ENCODE measurements at places on chromosomes 16 and 17.

DNA sequence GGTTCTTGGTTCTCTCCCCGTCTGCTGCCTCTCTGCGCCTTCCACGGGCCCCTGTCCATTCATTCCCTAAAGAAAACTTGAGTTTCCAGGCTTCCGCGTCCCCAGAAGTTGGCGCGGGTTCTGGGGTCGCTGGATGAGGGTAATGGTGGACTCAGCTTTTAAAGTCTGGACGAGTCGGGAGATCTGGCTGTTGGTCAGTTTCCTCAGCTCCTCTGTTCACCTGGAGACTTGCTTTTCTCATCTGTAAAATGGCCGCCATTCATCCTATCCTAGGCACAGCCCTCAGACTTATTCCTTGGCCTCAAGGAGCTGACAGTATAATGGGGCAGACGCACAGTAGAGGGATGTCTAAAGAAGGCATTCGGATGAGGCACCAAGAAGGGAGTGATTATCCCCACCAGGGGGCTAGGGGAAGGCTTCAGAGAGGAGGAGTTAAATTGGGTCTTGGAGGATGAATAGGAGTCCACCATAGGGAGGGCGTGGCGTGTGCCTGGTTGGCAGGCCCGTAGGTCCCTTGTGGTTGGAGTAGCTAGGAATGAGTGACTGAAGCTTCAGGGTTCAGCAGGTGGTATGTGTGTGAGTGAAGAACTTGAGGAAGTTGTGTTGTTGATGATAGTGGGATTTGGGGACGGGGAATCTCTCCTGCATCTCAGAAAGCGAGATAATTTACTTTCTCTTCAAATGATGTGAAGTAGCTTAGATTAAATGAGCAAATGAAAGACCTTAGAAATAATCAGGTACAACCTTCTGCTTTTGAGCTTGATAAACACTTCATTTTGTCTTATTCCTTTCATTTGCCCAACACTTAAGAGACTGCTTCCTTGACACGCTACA is 652 bp downstream of the VPS35L start:
- peak; percentile 35 for DNase-seq

DNA sequence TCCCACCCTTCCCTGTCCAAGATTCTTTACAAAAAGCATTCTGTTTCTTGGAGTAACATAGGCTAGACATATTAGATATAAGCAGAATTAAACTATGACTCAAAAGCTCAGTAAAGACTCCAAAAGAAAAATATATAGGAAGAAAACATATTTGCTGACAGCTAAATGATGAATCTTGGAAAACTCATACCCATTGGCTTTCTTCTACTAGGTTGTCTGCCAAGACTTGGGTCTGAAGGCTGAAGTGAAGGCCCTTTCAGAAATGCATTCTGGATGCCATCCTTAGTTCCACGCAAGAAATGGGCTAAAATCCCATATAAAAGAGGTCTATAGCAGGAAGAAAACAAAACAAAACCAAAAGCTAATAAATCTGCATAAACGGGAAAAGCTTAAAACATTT is 15.1 kb downstream of the CEP20 start:
- no peak for DNase-seq

GRCh38 chr17:32772453-32773025 is 104.4 kb downstream of the MYO1D start:
- DNase-seq: no peak

DNA sequence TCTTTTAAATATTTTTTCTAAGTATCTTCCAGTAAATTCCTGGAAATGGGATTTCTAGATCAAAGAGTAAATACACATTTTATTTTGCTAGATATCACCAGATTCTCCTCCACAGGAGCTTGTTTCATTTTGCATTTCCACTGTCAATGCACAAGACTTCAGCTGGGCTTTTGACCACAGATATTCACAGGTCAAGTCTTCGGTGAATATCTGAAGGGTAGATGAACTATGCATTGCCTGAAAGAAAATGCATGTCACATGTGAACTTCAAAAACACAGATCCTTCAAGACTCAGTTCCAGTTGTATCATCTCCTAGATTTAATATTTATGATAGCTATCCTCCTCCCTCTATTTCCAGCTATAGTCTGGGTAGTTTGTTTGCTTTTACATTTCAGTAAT is 963.6 kb upstream of the GOT2 start:
- no peak for DNase-seq

- no peak for DNase-seq
Measured at GRCh38 chr17:58516644-58517377, 2.4 kb upstream of the MTMR4 start.

DNA sequence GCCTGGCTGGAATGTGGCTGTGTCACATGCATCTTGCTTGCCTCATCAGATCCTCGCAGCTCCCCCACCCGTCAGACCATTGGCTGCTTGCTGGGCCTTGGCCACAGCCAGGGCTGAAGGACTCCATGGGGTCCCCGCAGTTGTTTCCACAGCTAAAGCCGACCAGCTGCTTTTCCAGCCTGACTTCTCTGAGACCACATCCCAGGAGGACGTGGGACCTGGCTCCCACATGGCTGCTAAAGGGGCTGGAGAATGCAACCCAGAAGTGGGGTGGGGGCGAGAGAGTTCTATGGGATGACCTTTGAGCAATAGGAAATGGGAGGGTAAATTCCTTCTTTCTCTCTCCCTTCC is 193.8 kb downstream of the RAB11FIP4 start:
- no peak for DNase-seq

GRCh38 chr17:75110234-75110937 is 617 bp downstream of the ARMC7 start:
- DNase-seq: no peak

GRCh38 chr16:57051696-57052228 is 40.6 kb upstream of the CPNE2 start:
- DNase-seq: no peak

GRCh38 chr16:26981266-26981938 is 85.3 kb upstream of the C16orf82 start:
- no peak for DNase-seq

DNA sequence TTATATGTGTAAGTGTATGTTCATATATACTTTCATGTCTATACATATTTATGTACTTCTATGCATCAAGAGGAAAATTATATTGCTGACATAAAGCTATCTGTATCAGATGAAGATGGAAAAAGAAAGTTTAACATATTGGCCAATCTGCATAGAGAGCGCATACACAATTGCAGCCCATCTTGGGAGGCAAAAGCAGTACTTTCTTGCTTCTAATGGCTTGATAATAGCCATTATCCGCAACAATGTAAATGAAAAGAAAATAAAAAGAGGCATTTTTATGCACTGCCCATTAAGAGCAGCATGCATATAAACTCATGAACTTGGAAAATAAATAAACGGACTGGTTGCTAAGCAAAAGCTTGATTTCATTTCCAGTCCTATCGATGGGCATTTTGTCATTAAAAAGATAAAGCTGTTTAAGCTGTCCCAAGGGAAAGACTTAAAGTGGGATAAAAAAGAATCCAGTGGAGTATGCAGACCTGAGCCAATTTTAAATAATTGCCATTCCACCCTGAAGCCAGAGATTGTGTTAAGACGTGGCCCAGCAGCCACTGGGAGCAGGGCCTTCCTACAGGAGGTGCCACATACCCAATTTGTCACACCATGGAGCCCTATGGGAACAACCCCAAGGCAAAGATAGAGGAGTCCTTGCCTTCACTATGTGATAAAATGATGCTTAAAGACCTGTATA is 183.6 kb upstream of the CDH11 start:
- DNase-seq: no peak

- DNase-seq: no peak
Measured at GRCh38 chr17:78922816-78923498, 2.2 kb downstream of the TIMP2 start.

DNA sequence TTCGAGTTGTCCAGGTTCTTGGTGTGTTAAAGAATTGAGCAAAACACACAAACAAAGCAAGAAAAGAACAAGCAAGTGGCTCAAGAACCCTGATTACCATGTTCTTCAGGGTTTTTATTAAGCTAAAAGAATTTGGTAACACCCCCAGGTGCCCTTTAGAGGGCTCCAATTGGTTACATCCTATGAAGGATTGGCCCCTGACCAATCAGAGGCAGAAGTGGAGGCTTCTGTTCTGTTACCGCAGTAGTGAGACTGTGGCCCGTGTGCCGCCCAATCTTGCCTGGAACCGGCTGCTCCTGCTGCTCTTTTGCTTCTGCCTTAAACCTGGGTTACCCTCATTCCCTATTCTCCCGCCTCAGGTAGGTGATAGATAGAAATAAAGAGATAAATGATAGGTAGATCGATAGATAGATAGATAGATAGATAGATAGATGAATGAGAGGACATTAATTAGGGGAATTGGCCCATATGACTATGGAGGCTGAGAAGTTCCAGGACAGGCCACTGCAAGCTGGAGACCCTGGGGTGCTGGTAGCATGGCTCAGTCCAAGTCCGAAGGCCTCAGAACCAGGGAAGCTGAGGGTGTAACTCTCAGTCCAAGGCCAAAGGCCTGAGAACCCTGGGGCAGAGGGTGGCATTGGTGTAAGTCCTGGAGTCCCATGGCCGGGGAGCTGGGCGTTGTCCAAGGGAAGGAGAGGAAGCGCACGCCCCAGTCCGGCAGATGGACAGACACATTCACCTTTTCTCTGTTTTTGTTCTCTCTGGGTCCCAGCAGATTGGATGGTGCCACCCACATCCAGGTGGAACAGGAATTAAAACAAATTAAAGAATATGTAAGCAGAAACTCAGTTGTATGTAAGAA is 3.5 kb upstream of the CA5A start:
- no peak for DNase-seq

DNA sequence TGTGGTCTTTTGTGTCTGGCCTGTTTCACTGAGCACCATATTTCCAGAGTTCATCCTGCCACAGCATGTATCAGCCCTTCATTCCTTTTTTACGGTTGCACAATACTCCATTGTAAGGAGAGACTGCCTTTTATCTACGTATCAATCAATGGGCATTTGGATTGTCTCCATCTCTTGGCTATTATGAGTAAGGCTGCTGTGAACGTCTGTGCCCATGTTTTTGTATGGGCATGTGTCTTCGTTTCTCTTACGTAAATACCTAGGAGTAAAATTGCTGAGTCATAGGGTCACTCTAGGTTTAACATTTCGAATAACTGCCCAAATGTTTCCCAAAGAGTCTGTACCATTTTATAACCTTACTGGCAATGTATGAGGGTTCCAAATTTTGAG is 202.8 kb upstream of the FOXF1 start:
- DNase-seq: no peak

GRCh38 chr16:88681709-88682451 is 4.4 kb downstream of the SNAI3 start:
- DNase-seq: peak; percentile 77

- DNase-seq: peak; percentile 20
Measured at GRCh38 chr16:68369697-68370580, 59.1 kb downstream of the PRMT7 start.

GRCh38 chr16:13680021-13680889 is 239.7 kb upstream of the ERCC4 start:
- no peak for DNase-seq

GRCh38 chr17:65670667-65671371 is 109.4 kb upstream of the AXIN2 start:
- DNase-seq: no peak

- DNase-seq: no peak
Measured at GRCh38 chr17:49932901-49933300, 36.1 kb upstream of the DLX4 start.

DNA sequence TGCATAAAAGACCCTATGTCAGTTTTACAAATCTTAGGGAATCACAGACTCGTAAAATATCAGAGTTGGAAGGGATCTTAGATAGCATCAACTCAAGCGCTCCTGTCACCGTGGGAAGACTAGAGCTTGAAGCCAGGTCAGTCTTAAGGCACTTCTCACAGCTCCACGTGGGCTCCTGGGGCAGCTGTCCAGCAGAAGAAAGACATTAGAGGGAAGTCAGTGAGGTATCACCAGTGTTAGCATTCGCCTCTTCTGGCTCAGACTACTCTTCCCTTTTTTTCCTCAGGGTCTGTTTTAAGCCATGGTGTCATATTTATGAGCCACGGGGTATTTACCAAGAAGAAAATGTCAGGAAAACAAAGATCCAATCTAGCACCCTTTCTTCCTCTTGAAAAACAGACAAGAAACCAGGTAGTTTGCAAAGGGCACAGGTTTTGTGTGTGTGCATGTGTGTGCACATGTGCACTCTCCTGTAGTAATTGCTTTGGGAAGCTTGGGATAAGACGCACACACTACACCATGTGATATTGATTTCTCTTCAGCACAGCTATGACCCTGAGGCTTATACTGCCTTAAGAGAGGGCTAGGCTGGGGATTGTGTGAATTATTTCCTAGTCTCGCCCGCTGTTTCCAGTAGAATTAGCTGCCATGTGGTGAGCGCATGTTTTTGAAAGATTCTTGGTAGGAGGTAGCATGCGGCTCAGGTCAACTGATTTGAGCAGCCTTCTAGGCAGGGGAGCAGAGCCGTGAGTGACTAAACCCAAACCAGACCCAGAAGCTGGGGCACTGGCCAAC is 61.0 kb upstream of the ELAC2 start:
- no peak for DNase-seq

GRCh38 chr17:41516830-41517283 is 1.8 kb downstream of the KRT15 start:
- DNase-seq: no peak

DNA sequence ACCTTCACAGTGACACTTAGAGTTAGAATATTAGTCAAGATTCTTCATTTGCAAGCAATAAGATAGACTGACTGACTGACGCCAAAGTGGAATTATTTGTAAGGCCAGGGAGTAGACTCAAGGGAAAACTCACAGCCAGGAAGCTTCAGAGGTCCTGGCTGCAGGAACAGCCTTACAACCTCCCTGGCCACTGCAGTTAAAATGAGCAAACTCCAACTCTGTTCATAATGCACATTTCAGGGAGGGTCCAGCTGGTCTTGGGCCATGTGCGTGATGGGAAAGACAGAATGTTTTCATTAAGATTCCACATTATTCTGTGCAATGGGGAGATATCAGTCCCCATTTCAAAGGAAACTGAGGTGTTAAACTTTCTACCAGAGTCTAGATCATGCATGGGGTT is 9.9 kb downstream of the CAPNS2 start:
- no peak for DNase-seq

DNA sequence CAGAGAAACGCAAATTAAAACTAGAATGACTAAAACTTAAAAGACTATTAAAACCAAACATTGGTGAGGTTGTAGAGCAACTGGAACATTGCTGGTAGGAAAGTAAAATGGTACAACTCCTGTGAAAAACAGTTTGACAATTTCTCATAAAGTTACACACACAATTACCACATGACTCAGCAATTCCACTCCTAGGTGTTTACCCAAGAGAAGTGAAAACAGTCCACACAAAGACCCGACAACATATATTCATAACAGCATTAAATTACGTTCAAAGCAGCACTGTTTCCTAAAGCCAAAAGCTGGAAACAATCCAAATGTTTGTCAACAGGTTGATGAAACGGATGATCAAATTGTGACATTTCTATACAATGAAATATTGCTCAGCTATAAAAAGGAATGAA is 26.5 kb upstream of the ALOX12 start:
- DNase-seq: no peak
